Stimulated activated CD8-positive, alpha-beta memory T cell treated with anti-CD3 and anti-CD28 coated beads, Interleukin-15, amount 100 ng/mL, for 24 hours (primary cell): ENCODE measurements at places on chromosomes 2 and 18.

GRCh38 chr2:158810731-158811460, 15.8 kb downstream of the DAPL1 start:
- DNase-seq = no peak

DNA sequence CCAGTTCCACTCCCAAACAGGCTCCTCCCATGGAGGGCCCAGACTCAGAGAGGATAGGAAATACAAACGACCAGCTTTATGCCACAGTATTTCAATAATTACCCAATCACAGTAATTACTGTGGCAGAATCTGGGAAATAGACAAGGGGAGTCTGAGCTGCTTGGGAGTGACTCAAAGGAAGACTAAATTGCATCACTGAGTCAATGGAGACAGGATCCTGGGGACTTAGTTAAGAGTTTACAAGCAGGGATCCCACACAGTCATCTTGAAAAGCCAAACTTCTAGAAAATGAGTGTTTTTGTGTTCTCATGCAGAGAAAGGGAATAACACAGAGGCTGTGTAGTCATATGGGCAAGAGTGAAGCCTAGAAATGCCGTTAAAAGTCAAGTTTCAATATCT, 1142.1 kb downstream of the CNTNAP5 start:
- DNase-seq = no peak

GRCh38 chr18:51437280-51438271, 240.1 kb upstream of the MEX3C start:
- no peak for DNase-seq

GRCh38 chr2:38317725-38318124, 59.3 kb downstream of the ATL2 start:
- DNase-seq = no peak

DNA sequence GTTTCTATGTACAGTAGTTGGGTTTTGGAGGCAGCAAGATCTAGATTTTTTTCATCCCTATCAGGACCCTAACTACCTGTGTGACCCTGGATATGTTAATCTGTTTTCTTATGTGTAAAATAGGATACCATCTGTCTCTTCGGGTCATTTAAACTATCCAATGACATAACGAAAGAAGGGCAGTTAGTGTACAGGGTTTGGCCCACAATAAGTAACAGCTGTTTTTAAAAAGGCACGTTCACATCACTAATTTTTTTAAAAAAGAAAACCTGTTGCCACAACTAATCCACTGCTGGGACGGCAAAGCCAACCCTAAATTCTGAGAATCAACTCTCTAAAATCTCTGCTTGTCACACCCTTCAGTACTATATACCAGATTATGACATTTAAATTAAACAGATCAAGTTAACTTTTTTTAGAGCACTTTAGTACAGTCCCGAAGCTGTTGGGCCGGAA, 869 bp downstream of the USP40 start:
- DNase-seq = no peak

DNA sequence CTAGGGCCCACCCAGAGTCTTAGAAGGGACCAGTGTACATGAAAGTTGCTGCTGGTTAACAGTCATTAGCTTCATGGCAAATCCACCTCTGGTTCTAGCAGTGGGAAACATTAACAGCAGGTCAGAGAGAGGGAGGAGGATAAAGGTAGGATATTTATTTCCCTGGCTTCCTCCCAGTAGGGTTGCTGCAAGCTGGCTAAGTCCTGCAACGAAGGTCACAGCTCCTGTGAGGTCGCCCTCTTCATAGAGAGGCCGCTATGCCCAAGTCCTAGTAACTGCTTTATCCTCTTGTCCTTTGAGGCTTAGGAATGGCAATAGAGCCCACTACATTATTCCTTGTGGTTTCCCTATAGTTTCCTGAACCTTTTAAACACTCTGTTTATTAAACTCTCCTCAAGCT, 84.0 kb upstream of the ACSL3 start:
- DNase-seq = no peak

- no peak for DNase-seq
Measured at GRCh38 chr2:185857691-185858090, 119.1 kb downstream of the FSIP2 start.

DNA sequence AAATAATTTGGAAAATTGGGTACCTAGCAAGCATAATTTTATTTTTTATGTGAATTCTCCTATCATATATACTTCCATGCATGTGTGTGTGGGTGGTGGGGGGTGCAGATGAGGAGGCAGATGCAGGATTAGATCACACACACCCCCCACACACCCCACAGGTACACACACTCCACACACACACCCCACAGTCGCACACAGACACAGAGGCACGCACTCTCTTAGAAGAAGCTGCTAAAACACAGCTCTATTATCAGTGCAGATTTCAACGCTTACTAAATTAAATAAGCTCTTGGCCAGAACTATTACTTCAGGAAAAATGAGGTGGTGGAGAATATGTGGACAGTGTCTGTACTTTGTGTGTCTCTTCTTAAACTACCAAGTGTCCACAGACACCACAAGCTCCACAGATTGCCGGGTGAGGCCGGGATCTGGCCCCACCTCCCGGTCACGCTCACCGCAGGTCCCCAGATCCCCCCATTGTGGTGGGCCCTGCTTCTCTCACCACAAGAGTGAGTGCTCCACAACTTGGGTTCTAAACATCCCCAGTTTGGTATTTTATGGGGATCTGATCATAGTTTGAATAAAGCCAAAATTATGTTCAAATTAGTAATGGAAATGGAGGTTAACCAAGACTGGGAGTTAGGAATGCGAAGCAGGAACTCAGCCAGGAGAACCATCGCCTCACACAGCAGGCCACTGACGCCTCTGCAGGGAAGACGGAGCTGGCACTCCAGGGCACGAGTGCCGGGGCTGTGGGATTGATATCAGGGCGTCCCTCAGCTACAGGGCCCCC, 102.1 kb downstream of the PXDN start:
- DNase-seq = no peak

GRCh38 chr2:203997980-203998809, 61.6 kb downstream of the ICOS start:
- DNase-seq = no peak

GRCh38 chr2:42792087-42792582, 248 bp downstream of the HAAO start:
- no peak for DNase-seq

- DNase-seq = no peak
Measured at GRCh38 chr2:105447476-105447875, 48.6 kb upstream of the FHL2 start.

DNA sequence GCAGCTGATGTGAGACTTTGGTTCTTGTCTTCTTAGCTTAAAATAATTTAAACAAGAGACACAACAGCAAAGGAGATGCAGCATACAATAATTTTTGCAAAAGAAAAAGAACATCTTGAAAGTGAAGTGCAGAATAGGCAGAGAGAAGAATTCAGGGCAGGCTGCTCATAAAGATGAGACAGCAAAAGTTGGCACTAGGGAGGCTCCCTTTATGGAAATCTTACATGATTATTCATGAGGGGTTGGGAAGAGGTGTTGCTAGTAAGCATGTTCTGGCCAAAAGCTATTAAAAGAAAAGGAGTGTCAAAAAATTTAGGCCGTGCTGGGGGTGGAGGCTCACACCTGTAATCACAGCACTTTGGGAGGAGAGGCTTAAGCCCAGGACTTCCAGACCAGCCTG, 4.2 kb upstream of the ALPP start:
- DNase-seq = no peak

DNA sequence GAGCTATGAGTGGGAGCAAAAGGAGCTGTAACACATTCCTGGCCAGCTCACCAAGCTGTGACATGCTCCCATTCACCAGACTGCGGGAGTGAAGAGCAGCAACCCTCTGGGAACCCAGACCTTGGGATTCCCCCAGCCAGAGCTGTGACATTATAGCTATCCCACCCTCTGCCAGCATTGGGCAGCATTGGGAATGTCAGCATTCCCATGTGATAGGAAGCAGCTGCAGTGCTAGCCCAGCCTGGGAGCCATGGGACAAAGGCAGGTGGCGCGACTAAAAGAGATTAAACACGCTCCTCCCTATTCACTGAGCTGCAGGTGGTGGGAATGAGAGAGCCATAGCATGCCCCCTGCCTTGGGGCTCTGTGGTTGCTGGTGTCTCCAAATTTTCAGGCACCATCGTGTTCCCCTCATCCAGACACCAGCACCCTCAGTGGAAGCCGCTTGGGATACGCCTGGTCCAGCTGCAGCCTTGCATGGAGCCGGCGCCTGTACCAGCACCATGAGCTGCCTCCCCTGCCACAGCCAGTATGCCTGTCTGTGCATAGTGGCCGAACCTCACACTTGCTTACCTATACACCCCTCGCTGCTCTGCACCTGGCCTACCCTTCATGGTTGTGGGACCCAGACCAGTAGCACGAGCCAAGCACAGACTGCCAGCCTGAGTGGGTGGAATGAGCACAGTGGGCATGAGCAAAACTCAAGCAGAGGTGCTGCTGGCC, 695.6 kb upstream of the GCFC2 start:
- no peak for DNase-seq
